ENCODE measurements at places on chromosomes 4 and X.

DNA sequence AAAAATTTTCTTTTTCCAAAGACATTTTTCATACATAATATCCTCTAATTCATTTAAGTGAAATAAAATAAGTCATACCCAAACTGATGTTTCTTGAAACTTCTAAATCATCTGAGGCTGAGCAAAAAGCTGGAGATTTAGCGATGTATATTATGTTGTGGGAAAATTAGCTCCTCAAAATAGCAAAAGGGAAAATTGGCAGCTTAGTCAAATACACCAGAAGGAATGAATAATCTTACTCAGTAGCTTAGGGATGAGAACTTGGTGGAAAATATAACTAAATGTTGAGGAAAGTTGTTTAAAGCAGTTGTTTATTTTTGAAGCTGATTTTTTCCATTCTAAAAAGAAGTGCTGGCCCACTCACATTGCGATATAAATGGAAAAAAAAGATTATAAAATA, 40.9 kb downstream of the GABRA4 start:
- DNase-seq, result no peak

- DNase-seq, result peak; percentile 90
Measured at GRCh38 chr4:71231129-71232055, 107.4 kb upstream of the SLC4A4 start.

DNA sequence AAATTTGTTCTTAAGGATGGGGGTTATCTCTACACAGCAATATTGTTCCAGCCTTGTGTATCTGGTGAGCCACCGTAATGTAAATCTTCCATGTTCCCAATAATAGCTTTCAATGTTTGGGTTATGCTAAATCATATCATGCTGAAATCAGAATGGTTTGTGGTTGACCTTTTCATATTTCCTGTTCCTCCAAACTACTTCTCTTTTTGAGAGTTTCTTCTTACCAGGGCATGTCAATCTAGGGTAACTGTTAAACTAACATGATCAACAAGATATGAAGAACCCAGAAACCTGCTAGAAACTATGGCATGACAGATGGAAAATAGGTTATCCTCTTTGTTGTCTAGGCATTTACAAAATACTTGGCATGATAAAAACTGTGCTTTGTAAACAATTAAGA, 22.0 kb downstream of the TNMD start:
- no peak for DNase-seq

- DNase-seq, result no peak
Measured at GRCh38 chrX:153735274-153735673, 10.6 kb downstream of the ABCD1 start.

- no peak for DNase-seq
Measured at GRCh38 chr4:121950680-121951520, 960 bp downstream of the TRPC3 start.

- DNase-seq, result no peak
Measured at GRCh38 chr4:33052241-33052640, 2332.1 kb downstream of the PCDH7 start.

- DNase-seq, result no peak
Measured at GRCh38 chrX:14095702-14096101, 66.0 kb upstream of the GEMIN8 start.

Data from left ventricle myocardium inferior (tissue), 1 donor.